Activated T-cell treated with anti-CD3 and anti-CD28 coated beads, Interleukin-2, amount 50 U/mL, for 48 hours (primary cell): ENCODE measurements at places on chromosomes 11 and 22.

GRCh38 chr11:85665733-85666132 is 804 bp upstream of the CREBZF start:
- DNase-seq = no peak

DNA sequence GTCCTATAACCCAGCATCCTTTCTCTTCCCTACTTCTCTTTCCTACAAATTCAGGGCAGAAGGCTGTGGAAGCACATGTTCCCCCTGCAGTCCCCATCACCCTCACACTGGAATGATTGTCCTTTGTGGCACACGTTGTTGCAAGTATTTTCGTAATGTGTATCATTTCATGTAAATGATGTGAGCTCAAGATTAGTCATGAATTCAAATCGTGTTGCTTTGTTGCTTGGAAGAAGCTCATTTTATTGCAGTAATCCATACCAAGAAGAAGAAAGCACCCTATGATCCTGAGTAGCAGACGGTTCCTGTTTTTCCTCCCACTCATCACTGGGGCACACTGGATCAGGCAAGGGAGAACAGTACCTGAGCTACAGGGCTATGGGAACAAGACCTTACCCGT is 173.4 kb downstream of the NCAM1 start:
- DNase-seq = no peak

DNA sequence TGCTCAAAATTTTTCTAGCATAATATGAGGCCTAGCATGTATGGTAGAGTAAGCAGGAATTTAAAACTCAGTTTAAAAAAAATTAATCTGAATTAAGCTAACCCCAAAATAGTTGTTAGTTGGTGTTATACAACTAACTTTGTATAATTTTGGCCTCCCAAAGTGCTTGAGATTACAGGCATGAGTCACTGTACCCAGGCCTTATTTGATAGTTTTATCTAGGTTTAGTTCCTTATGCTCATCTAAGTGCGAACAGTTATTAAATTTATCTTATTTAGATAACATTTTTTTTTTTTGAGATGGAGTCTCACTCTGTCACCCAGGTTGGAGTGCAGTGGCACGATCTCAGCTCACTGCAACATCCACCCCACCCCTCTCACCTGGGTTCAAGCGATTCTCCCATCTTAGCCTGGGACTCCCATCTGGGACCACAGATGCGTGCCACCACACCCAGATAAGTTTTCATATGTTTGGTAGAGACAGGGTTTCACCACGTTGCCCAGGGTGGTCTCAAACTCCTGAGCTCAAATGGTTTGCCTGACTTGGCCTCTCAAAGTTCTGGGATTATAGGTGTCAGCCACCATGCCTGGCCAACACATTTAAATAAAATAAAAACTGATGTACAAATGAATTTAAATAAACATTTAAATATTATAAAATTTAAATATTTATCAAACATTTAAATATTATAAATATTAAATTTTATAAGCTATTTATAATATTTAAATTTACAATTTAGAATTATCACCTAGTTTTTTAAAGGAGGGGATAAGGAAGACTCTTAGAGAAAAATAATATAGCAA is 7.5 kb downstream of the IL18 start:
- DNase-seq = no peak

GRCh38 chr11:110089617-110090282 is 3.4 kb upstream of the ZC3H12C start:
- no peak for DNase-seq

GRCh38 chr11:72821221-72821919 is 7.2 kb downstream of the ATG16L2 start:
- no peak for DNase-seq

GRCh38 chr11:134584706-134585445 is 172.8 kb upstream of the B3GAT1 start:
- no peak for DNase-seq

DNA sequence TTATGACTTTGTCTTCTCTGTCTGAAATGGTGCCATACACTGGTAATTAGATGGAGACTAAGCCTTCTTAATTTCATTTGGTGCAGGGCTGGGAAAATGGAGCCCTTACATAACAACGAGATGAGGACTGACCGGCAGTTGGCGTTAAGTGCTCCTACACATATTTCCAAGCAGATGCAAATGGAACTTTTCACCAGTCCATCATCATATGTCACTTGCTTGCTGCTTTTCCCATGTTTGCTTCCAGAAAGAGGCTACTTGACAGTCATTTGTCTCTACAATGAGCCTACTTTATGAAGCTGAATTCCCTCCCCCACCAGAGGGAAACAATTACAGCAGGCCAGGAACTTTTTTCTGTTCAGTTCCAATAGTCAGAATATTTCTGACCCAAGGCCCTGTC is 32.6 kb downstream of the SVIP start:
- no peak for DNase-seq

DNA sequence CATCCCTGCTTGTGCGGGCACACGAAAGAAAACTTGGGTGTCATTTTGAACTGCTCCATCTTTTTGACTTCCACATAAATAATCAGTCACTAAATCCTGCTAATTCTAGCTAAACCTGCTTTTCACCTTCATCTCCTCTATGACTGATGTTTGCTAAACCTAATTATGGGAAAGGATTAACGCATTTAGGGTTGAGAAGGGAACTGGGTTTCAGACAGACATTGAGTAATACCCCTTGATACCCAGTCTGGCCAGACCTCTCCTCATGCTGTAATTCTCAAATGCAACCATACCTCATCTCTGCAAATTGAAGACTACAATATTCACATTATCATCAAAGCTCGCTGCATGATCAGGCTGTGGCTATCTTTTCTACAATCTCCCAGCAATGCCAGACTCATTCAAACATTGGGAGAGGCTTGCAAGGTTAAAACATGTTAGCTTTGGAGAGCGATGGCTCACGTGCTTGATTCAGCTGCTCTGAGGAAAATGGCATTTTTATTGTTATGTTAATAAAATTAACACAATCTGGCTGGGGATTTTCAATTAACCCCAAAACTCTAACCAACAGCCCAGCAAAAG is 2.4 kb downstream of the HPS4 start:
- DNase-seq = no peak

DNA sequence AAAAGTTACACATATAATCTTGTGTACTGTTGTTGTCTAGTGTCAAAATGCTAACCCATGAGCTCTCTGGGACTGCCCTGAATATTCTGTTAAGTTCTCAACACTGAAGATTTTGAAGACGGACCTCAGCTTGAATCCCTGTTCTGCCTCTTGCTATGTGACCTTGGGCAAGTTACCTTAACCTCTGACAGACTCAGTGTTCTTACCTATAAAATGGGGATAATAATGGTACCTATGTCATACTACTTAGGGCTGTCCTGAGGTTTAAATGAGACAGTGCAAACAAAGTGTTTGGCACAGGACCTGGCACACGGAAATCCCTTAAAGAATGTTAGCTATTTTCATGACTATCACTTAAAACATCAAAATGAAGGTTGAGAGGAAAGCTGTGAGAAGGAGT is 11.3 kb downstream of the TMEM218 start:
- no peak for DNase-seq

DNA sequence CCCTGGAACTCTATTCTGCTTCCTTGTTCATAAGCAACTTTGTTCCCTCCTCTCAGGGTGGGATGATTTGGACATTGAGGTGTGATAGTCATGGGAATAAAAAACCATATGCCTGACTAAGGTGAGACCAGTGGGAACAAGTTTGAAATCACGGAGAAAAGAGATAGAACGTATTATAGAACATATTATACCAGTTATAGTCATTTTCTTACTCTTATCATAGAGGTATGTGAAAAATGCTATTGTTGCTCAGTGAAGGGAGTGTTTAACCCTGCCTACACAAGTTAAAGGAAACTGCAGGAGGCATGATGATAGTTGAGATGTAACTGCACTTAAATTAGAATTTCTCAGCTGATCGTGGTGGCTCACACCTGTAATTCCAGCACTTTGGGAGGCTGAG is 15.5 kb downstream of the OR6Q1 start:
- no peak for DNase-seq

DNA sequence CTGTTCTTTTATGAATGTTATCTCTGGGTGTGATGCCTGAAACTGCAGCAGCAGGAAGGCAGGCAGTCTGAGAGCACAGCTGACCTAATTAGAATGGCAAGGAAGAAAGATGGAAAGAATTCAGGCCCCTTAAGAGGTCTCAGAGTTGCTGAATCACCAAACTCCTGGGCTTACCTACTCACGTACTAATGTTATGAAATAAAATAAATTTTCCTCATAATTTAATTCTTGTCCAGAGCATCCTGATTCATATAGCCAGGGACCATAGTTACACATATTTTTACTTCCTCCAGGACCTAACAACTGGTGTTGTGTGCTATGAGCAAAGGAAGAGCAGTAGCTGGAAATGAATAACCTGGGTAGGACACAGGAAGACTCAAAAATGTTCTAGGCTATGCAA is 41.9 kb downstream of the SNX19 start:
- DNase-seq = no peak

- no peak for DNase-seq
These were observed 9.5 kb upstream of the RASSF10 start for GRCh38 chr11:12999597-12999996.

DNA sequence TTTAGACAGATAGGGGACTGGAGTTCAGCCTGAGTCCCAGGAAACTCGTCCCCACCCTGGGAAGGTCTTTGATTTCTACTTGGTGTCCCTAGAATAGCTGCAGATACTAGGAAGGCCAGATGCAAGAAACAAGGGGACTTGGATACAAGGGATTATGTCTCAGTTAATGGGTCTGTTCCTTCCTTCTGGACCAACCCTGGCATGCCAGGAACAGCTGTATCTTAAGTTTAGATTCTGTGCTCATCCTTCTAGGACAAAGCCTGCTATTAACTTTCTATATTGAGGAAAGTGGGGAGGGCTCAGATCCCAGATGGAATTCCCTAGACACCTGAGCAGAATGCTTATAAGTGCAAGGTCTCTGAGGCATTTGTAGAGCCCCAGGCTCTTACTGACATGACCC is 3.9 kb upstream of the OR52M1 start:
- no peak for DNase-seq

- no peak for DNase-seq
These were observed 101.2 kb downstream of the CEP164 start for GRCh38 chr11:117428856-117429229.

DNA sequence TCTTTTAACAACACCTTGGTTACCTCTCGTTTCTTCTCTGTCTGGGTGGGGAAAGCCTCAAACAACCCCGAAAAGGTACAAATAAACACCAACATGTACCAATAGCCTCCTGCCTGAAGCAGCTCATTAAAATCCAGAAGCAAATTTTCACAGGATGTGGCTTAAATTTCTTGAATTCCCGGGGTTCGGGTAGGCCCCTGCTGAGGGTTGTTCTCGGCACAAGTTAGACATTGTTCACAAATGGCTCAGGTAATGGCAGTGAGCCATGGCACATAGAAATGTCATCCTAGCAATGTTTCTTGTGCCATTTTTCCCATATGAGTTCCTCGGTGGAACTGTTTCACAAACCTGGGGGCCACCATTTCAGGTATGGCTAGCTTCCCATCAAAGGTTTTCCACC is 19.7 kb upstream of the GLYATL1 start:
- DNase-seq = no peak

DNA sequence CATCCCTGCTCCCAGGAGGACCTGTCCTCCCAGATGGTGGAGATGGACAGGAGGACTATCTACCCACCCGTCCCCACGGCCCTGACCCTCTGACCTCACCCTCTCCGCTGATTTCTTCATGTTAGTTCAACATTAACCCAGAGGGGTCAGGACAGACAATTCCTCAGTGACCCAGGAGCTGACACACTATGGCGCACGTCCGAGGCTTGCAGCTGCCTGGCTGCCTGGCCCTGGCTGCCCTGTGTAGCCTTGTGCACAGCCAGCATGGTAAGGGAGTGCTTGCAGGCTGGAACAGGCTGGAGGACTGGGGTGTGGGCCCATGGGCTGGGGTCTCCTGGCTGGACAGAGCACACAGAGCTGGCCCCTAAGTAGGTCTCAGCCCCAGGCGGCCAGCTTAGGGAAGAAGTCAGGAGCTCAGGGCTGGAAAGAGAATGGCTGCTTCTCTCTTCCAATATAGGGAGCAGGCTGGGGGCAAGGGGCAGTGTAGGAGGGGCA is at the start of gene F2:
Gene F2, plus strand, starts transcription at position 166 of the 495 bp plus-strand sequence. Its CDS starts 23 bp downstream, at position 189.
- DNase-seq = no peak

GRCh38 chr11:17550450-17551346 is 3.6 kb downstream of the OTOG start:
- DNase-seq = no peak

DNA sequence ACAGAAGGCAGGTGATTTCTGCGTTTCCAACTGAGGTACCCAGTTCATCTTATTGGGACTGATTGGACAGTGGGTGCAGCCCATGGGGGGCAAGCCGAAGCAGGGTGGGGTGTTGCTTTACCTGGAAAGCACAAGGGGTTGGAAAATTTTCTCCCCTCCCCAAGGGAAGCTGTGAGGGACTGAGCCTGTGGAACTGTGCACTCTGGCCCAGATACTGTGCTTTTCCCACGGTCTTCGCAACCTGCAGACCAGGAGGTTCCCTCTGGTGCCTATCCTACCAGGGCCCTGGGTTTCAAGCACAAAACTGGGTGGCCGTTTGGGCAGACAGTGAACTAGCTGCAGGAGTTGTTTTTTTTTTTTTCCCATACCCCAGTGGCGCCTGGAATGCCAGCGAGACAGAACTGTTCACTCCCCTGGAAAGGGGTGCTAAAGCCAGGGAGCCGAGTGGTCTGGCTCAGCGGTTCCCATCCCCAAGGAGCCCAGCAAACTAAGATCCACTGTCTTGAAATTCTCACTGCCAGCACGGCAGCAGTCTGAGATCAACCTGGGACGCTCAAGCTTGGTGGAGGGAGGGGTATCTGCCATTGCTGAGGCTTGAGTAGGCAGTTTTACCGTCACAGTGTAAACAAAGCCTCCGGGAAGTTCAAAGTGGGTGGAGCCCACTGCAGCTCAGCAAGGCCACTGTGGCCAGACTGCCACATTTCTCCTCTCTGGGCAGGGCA is 97.2 kb downstream of the JRKL start:
- DNase-seq = no peak

GRCh38 chr22:33781411-33781810 is 138.9 kb downstream of the LARGE1 start:
- no peak for DNase-seq

DNA sequence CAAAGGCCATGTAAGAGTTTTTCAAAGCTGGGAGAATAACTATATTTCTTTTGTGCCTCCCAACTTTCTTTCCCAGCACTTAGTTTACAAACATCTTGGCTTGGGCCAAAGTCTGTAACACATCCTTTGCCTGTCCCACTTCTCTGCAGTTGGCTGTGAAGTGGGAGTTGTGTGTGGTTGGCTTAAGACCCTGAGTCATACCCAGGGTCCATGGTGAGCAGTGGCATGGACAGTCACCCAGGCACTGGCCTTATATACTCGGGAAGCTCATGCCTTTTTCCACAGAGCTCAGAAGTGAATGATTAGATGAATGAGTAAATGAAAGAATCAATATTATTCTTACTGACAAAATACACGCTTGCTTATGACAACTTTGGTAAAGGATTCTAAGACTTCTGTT is 231.4 kb downstream of the BLID start:
- no peak for DNase-seq
